Activated CD4-positive, alpha-beta T cell treated with anti-CD3 and anti-CD28 coated beads, Interleukin-2, Interleukin-6, amounts not matched to agents 100 ng/mL and 50 ng/mL, durations not matched to agents 16 hours and 8 hours (primary cell): ENCODE measurements at places on chromosomes 13 and 19.

GRCh38 chr19:28737021-28737895 lies 475.7 kb downstream of the UQCRFS1 start:
- DNase-seq: peak; percentile 56

GRCh38 chr19:8459520-8460270 lies 14.9 kb downstream of the HNRNPM start:
- no peak for DNase-seq

- peak; percentile 24 for DNase-seq
Observed at GRCh38 chr19:58328999-58329398, 2.2 kb downstream of the ZSCAN22 start.

GRCh38 chr13:87259479-87260083 lies 411.6 kb upstream of the SLITRK5 start:
- DNase-seq: no peak

DNA sequence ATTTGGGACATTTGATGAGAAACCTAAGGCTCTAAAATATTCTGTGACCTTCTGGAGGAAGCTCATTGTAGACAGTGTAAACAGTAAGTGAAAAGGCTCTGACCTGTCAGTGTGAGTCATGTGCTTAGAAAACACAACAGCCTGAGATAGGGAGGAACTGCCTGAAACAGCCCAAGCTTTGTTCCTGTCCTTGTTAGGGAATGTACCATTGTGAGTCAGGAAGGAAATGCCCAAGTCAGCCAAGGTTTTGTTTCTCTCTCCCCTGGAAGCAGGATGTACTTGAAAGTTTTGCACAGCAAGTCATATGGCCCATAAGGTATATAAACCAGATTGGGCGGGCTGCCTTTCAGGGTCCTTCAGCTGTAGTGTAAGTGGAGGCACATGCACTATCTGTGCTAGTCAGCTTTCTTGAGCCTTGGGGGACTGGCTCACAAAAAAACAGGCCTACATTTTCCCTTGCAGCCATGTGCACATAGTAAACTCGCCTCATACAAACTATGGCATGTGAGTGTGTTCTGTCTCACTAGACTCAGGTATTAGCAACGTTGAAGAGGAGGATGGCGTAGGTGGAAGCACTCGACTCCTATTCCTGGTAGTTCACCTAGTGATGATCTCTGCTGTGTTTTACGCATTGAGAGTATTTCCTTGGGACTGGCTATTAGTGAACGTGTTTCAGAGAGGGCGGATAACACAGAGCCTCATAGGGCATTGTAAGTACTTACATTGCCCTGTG lies 141.2 kb upstream of the KLHL1 start:
- no peak for DNase-seq

- DNase-seq: no peak
Observed at GRCh38 chr19:751501-752341, 809 bp downstream of the MISP start.

DNA sequence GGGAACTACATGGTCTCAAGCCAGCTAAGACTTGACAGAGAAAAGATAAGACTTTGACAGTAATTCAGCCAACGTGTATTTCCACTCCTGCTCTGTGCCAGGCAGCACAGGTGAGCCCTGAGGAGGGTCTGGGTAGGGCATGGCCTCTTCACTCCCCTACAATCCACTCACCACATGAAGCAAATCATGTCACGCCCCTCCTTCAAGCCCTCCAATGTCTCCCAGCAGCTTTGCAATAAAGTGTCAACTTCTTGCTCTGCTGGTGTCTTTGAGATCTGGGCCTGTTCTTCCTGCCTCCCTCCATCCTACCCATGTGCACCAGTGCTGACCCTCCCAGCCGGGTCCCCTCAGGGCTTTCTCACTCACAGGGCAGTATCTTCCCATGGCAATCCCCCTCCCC lies 58.5 kb downstream of the CCDC70 start:
- no peak for DNase-seq

DNA sequence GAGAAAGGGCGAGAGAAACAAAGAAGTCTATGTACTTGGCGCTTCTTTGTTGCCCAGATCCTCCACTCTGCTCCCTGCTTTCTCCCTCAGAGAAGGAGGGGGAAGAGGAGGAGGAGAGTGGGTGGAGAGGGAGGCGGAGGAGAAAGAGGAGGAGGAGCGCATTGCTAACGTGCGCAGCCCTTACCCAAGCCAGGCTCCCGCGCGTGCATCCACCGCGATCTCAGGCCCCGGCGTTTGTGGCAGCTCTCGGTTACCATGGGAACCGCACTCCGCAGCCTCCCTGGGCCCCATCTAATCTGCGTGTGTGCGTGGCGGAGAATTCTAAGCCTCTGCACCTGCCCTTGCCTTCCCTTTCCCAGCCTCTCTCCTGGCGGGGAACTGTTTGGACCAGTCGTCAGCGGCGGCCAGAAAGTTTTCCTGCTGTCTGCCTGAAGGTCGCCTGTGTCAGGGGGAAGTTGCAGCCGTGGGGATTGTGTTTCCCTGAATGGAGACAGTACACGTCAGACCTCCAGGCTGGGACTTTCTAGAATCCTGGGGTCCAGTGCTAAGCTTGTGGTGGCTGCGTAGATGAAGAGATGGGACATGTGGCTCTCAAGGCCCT lies at the start of gene ERICH6B:
Gene ERICH6B (minus strand): TSS at position 239 of the 601 bp plus-strand sequence. CDS start 18,734 bp downstream, outside the sequence.
- no peak for DNase-seq

DNA sequence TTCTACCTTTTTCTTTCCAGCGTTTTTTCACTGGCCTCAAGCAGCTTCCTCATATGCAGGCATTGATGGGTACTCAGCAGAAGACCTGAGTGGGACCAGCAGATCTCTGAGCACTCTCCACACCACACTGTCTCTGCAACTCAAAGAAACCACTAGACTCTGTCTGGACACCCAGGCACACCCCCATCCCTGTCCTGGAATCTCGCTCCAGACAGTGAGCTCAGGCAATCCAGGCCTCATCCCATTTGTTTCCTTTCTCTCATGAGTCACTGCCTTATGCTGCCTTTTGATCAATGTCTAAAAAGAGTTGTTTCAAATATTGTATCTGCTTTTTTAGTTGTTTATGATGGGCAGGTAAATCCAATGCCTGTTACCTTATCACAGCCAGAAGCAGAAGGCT lies 19.7 kb upstream of the POP4 start:
- DNase-seq: no peak

- peak; percentile 11 for DNase-seq
Observed at GRCh38 chr19:29887442-29887855, 54.6 kb upstream of the URI1 start.

DNA sequence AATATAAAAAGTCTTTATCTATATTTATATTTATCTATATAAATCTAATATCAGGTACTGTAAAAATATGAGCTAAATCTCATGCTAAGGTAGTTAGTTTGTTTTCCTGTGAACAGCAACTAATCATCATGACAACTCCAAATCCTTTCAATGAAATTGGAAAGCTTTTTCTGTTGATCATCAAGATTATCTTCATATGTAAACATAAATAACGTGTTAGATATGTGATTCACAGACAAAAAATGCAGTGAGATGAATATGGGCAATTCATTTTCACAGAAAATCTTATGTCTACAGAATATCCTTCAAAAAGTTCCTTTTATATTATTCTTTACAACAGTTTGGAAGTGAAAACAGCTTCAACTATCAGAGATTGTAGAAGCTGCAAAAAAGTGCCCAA lies 41.7 kb upstream of the EEF1AKMT1 start:
- DNase-seq: no peak

DNA sequence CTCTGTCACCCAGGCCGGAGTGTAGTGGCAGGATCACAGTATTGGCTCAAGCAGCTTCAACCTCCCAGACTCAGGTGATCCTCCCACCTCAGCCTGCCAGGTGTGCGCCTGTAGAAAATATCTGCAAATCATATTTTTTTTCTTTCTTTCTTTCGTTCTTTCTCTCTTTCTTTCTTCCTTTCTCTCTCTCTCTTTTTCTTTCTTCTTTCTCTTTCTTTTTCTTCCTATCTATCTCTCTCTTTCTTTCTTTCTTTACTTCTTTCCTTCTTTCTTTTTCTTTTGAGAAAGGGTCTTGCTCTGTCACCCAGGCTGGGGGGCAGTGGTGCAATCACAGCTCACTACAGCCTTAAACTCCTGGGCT lies 16.3 kb upstream of the IGSF23 start:
- no peak for DNase-seq

- no peak for DNase-seq
Observed at GRCh38 chr13:23724196-23724970, 154.2 kb downstream of the TNFRSF19 start.

DNA sequence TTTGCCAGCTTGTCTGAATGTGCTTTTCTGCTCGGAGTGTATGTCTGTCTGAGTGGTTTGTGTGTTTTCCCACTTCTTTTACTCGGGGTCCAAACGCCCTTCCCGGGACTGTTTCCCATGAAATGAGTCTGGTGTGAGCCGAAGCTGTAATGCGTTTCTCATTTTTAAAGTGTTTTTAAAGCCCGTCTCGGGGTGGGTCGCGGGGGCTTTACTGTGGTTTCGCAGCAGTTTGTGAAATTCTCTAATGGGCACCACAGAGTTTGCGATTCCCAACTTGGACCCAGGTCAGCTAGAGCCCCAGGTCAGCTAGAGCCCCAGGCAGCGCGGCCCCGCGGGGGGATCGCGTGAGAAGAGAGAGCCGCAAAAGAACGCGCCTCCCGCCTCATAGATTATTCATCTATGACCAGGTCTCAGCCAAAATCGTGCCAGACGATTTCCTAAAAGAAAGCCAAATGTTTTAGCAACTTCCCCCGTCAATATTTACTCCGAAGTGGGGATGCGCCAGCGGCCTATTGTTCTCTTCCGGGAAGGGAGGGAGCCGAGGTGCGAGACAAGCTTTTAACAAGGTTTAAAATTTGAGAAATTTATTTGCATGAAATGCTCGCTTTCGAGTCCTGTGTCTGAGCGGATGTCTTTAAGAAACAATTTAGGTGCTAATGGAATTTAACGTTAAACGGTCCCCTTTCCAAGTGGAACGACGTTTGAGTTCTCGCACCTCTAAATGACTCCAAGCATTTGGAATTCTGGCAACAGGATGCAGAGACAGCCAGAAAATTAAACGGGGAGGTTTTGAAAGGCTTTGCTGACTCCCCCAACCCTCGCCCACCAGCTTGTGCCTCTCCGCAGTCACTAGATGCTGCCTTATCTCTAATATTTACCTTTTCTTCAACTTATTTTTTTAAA lies 2.2 kb downstream of the ZIC2 start:
- DNase-seq: no peak

- no peak for DNase-seq
Observed at GRCh38 chr19:42816894-42817293, 51.4 kb upstream of the PSG8 start.

DNA sequence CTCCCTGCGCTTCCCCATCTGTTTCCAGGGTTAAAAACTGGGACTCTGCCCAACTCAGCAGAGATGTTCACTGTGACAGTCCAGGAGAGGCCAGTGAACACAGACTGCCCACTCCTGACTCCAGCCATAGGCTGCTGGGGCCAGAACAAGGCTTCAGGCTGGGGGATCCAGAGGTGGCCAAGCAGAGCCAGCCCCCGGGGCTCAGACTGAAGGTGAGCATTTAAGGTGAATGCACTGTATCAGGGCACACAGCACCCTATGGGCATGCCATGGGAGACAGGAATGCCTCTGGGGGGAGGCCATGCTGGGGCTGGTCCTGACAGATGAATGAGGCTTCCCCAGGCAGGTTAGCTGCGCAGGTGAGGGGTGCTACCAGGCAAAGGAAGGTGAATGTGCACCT lies 96.4 kb downstream of the TUBA3C start:
- DNase-seq: no peak

DNA sequence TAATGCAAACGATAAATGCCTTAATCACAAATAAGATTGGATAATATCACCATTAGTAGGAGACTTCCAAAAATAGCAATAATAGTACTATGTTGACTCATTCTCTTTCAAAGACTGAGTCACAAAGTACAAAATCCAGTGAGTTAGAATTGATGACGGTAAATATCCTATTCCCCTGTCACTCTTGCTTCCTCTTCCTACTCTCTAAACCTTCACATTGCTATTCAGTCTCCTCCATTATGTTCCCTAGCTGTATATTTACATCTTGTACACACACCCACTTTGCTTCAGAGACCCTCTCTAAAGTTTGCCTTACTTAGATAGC lies 26.3 kb upstream of the INTS6 start:
- DNase-seq: no peak
